ENCODE measurements at places on chromosomes 1 and 21.

DNA sequence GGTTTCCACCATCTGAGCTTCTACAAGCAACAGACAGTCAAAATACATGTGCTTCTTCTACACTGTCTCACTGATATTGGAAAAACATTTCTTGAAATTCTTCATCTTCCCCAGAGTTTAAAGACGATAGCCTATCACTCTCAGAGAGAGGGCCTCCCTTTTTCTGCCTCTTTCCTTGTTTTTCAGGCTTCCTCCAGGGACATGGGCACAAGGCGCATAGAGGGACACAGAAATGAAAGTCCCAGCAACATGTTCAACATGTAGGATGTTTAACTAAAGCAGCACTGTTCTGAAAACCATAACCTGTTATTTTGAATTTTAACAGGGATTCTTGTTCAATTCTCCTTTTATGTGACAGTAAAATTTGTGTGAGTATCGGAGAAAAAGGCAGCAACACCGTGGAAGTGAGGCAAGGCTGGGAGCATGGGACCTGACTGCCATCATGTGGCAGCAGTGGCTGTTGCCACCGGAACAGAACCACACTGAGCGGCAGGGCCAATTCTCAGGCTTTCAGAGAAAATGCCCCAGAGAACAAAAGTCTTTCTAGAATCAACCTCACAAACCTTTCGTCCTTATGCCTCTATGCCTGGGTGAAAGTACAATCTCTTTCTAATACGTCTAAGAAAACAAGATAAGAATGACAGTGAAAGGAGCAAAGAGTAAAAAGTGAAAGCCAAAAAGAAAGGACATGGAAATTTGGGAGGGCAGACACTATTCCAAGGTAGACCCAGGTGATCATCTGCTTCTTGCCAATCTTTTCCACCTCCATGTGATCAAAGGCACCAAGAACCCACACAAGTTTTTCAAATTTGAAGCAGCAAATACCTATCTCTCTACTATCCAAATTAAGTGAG, 54.5 kb downstream of the PCNX2 start:
- peak; percentile 48 for DNase-seq

- DNase-seq = no peak
Measured at GRCh38 chr1:14529475-14529874, 69.0 kb upstream of the KAZN start.

DNA sequence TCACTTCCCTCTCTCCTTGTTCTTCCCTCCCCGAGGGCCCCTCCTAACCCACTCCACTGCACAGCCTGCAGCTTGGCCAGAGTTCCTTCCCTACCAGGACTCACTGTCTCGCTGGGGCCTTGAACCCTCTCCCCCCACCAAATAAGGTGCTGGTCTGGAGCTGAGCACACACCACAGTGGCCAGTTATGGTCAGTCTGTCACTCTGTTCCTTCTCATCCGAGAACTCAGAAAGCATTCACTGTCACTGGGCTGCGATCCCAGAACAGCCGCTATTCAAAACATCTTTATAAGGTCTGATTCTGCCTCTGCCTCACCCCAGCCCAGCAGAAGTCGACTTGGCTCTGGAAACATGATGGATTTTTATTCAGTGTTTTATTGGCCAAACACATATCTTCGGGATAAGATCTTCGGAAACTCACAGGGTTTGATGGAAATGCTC, 19.8 kb upstream of the LBR start:
- no peak for DNase-seq

DNA sequence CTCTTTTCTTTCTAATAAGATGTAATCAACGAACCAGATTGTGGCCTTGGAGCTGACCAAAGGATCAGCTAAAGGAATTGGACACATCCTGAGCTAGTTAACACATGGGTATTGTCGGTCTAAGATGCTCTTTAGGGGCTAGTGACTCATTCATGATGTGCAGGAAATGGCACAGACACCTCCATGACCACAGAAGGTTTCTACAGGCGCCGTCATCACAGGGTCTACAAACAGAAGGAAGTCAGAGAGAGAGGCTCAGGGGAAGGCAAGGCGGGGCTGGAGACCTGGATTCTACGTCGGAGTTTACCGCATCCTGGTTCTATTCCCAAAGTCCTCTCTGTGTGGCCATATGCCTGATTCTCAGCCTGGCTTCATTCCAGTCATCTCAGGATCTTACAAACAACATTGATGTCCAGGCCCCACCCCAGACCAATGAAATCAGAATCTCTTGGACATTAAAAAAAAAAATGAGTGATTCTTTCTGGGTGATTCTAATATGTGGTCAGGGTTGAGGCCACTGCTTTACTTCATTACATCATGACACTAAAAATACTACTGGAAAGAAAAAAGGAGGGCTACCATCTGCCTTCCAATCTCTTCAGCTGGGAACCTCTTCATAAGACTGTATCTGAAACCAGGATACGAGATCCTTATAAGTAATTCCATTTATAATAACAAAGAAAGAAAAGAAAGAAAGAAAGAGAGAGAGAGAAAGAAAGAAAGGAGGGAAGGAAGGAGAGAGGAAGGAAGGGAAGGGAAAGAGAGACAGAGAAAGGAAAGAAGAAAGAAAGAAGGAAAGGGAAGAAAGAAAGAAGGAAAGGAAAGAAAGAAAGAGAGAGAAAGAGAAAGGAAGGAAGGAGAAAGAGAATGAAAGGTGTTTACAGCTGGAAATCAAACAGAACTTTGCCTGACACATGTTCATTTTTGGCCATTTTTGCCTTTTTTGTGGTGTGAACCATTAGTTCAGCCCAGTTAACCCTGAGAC, 11.6 kb upstream of the KCNJ15 start:
- peak; percentile 90 for DNase-seq

GRCh38 chr1:177333936-177334595, 163.3 kb downstream of the BRINP2 start:
- DNase-seq = no peak

DNA sequence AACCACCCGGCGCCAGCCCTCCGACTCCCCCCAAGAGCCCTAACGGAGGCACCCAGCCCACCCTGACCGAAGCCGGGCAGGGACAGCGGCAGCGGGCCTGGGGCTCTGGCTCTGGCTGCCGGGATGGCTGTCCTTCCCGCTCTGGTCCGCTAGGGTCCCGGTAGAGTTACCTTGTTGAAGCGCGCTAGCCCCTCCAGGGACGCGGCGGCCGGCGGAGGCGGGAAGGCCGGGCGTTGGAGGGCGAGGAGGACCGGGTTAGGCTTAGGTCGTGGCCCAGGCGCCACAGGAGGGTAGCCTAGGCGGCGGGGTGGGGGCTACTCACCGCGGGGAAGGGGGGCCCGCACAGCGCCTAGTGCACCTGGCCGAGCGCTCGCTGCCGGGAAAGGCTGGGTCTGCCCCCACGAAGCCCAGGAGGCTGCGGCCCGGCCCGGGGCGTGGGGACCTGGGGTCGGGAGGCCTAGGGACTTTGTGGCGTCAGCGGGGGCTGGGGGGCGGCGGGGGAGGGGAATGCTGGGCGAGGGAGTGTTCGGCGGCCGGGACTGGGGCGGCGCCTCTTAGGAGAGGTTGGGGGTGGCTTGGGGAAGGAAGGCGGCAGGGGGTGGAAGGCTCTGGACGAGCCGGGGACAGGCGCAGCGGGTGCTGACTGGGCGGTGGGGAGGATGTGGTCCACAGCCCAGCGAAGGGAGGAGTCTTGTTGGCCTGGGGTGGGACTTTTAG, at the start of gene TRIM17:
Gene TRIM17 (minus strand): TSS at position 645 of the 717 bp plus-strand sequence. CDS start 1,789 bp downstream, outside the sequence.
- DNase-seq = no peak

DNA sequence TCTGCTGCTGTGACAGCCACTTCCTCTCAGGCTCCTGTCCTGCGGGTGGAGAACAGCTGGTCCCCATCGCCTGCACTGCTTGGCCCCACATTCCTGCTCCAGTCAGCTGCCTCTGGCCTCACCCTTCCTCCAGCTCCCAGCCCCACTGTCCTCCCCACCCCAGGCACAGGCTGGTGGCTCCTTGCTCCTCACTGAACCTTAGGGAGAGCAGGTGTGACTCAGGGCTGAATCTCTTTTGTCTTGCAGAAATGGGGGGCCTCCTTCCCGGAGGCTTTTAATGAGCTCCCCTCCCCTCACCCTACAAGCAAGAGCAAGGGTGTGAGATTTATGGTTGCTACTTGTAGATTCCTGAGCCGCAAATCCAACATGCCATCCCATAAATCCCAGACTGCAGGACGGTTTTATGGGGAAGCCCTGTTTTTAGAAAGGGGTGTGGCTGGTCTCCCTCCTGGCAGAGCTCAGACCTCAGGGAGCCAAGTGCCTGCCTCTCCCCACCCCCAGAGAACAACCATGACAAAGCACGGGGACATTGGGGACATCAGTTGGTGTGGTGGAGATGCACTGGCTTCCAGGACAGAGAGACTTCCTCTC, 15.2 kb downstream of the CDK18 start:
- DNase-seq = no peak
